ENCODE measurements at places on chromosomes 12 and 14.

DNA sequence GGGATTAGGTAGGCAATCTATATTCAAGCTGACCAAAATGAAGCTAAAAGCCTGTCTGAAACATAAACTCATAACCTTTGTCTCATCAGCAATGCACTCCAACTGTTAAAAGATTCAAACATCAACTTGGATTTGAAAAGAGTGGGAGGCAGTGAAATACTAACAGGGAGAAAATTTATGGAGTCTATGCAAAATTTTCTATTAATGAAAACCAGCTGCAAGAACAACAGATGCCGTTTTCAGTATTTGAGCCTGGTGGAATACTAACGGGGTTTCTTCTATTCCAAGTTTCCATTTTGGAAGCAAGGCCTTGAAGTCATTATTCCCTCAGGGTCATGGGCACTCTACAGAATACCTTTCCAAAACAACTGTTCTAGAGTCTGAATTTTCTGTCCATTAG is 88.3 kb downstream of the LRP6 start:
- no peak for DNase-seq

GRCh38 chr14:80663541-80663940 is 278.0 kb downstream of the CEP128 start:
- no peak for DNase-seq

GRCh38 chr14:57266065-57266464 is 2.6 kb downstream of the EXOC5 start:
- no peak for DNase-seq

DNA sequence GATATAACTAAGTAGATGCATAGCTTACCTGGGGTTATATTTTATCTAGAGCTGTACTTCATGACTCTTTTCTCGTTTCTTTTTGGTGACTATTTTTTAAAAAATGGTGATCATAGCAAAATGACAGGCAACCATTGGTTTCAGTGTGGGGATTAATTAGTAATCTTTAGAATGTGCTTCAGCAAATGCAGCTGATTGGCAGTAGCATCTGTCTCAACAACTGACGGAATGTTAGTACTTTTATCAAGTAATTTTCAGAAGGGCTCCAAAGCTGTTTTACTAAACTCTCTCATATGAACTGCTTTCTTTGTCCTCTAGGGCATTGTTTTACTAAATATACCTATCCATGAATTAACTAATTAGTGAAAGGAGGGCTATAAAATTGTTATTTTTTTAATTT is 117.6 kb downstream of the TRMT5 start:
- no peak for DNase-seq
